ENCODE measurements at places on chromosomes 4 and X.

DNA sequence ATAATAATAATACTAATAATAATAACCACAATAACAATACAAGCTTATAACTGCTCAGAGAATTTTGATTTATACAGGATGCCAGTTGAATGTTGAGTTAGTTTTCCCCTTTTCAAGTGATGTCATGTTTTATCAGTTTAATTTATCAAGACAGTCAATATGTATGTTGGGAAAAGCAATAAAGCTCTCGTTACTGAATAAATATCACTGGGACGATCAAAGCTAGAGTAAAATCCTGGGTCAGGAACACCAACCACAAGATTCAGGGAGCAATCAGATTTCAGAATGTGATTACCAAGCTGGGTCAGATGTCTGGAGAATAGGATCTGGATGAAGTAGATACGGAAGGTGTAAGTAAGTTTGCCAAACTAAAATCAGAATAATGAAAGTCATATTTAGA, 179.6 kb downstream of the GRID2 start:
- DNase-seq: no peak

- DNase-seq: no peak
These were observed 258.8 kb upstream of the GNPDA2 start for GRCh38 chr4:44985152-44985551.

DNA sequence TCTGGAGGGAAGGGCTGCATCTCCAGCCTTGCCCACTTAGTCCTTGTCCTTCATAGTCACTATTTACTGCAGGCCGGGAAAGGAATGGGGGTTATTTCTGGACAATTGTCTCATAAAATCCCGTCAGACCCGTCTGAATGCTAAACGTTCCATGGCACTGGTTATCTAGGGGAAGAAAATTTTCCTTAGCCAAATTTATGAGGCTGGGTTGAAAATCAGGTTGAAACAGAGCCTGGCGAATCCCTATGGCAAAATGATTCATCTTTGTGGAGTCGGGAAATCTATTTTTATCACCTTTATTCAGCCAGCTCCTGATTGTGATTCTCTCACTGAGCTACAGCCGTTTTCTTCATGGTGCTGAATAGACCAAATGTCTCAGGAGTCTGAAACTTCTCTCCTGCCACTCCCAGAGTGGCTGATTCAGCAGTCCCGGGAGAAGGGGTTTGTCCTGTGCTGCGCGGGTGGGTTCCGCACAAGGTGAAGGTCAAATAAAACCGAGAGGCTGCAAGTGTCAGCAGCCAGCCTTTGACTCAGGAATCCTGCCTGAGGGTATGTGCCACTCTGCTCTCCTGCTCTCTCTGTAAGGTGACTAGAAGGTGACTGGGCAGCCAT, 1.0 kb downstream of the LIMCH1 start:
- no peak for DNase-seq

GRCh38 chrX:119468551-119469312, 488 bp downstream of the SLC25A5 start:
- peak; percentile 87 for DNase-seq

DNA sequence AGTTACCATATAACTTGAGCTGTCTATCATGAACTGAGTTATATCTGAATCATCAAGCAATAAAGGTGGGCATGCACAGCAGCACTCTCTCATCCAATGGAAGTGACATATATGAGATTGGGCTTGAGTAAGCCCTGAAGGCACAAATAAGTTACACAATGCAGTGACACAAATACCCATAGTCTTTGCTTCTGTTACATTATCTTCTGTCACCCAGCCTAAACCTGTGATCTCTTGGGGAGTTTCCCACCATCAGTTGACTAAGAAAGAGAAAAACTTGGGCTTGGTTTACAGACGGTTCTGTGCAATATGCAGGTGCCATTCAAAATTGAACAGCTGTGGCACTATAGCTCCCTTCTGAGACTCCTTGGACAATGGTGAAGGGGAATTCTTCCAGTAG, 138.8 kb upstream of the IL15 start:
- no peak for DNase-seq

DNA sequence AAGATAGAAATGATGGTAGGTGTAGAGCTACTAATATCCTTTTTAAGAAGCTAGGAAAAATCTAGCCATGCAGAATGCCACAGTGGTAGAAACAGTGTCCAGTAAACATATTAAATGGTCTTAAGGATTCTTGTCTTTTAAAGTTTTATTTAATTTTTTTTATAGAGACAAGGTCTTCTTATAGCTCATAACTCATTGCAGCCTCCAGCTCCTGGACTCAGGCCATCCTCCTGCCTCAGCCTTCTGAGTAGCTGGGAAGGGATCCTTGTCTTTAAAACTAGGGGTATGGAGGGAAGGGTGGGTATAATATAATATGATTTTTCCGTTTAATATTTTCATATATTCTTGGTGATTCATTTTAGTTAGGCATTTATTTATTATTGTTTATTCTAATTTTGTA, 3.8 kb downstream of the TMEM165 start:
- no peak for DNase-seq

GRCh38 chrX:50865311-50865710, 45.2 kb upstream of the BMP15 start:
- DNase-seq: no peak

GRCh38 chr4:3340038-3340699, 47.3 kb downstream of the RGS12 start:
- no peak for DNase-seq

DNA sequence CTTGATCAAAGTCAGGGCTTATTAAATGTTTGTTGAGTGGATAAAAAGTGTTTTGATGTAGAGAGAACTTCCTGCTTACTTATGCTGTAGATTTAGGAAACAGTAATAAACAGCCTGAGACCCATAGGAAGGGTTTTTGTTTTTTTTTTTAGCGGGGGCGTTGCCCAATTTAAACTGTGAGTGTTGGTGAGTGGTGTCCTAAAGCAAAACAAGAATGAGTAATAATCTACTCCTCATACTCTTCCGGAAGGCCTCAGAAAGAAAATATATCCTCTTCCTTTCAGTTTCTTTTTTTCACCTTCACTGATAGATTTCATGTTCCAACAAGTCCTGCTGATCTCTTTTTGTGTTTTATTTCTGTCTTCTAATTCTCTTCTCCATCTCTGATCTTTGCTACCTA, 104.4 kb upstream of the SCML1 start:
- no peak for DNase-seq

GRCh38 chr4:513327-513726, 14.3 kb downstream of the PIGG start:
- no peak for DNase-seq

DNA sequence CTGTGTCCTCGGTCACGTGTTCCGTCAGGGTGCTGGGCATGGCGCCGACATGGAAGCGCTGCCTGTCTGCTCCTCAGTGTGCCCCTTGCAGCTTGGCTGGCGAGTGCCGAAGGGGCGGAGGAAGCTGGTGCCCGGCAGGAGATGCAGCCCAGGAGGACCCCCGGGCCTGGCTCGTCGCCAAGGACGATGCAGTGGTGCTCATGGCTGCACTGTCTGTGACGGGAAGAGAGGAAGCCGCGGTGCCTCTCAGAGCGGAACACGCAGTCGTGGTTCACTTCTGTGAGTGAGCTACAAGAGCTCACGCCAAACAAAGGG, 38.1 kb downstream of the FGFRL1 start:
- DNase-seq: peak; percentile 12

DNA sequence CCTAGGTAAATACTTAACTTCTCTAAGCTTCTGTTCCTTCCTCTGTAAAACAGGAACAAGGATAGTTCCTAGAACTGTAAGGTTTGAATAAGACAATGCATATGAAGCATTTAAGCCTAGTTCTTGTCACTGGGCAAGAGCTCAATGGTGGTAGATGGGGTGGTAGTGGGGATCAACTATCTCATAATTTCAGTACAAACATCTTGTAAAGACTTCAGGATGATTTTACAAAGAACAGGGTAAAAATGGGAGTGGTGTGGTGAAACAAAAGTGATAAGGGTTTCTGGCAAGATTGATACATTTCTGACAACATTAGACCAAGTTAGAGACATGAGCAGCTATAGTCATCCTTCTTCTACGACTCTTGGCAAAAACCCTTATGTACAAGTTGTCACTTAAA, 137.8 kb downstream of the SCFD2 start:
- DNase-seq: no peak

All from activated T-cell treated with anti-CD3 and anti-CD28 coated beads, Interleukin-2, amount 50 U/mL, for 1 hour (primary cell).